ENCODE measurements at places on chromosomes 7 and 10.

DNA sequence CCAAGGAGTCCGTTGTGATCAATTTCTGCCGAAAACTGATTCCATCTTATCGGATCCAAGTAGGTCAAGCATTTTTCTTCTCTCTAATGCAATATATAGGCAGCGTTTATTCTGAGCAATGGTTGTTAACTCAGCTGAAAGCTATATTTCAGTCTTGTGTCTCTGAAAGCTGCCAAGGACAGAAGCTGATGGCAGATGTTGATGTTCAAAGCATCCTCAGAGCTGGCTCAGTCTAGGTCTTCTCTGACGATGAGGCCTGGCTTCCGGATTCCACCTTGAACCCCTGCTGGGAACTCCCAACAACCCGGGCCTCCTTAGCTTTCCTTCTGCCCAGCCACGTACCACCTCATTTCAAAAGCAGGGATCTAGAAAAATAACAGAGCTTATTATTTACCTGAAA is 863.6 kb downstream of the NRG3 start:
- no peak for DNase-seq

- DNase-seq: no peak
These were observed 93.8 kb upstream of the CNTNAP2 start for GRCh38 chr7:146022776-146023175.

GRCh38 chr10:72980348-72980747 is 25.7 kb upstream of the PLA2G12B start:
- no peak for DNase-seq

DNA sequence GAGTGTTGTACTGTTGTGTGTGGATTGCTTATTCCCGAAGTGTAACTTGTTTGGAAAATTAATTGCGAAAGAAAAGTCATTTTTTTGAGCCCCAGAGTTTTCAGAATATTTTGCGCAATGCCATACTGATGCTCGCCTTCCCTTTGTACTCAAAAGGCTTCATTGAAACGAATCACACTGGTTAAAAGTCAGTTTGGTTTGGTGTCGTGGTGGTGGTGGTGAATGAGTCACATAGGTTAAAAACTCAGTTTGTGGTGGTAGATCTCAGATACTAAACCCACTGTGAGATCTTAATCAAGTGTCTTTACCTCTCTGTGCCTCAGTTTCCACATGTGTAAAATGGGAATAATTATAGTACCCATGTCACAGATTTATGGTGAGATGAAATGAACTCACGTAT is 61.1 kb upstream of the IL6 start:
- DNase-seq: no peak

DNA sequence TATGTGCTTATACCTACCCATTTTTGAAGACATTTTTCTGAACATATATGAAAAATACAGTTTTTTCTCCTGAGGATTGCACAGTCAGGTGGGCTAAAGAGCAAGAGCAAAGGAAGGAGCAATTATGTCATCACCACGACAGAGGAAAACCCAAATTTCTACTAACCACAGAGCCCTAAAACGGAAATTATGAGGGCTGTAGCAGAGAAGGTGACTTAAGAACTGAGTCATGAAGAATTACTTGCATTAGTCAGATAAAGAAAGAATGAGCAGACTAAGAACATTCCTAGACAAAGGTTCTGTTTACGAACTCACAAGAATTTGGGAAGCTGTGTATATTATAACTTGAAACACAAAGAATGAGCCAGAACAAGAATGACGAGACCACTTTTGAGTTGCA is 974.4 kb downstream of the NXPH1 start:
- DNase-seq: no peak

GRCh38 chr10:58691528-58691927 is 178.9 kb downstream of the BICC1 start:
- no peak for DNase-seq

DNA sequence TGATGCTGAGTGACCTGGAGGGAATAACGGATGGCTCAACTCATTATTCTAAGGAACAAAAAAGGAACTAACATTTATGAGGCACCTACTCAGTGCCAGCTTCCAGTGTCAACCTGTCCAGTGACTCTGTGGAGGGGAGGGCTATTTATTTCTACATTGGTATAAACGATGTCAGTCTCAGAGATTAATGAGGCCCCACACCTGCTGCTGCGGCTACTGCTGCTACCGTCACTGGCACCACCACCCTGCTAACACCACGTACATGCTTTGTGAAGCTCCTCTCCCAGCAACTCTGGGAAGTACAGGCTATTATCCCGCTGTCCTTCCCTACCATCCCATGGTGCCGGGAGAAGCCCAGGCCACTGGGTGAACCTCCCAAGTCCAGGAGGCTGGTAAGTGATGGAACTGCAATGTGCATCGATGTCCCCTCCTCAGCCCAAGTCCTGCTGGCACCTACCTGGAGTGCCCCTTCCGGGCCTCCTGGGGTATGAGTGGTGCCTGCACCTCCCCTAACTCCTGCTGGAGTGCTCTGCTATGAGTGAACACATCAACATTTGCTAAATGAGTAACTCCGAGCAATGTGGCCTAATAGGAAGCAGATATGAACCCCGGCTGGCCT is 101.5 kb downstream of the ARHGAP22 start:
- DNase-seq: no peak

DNA sequence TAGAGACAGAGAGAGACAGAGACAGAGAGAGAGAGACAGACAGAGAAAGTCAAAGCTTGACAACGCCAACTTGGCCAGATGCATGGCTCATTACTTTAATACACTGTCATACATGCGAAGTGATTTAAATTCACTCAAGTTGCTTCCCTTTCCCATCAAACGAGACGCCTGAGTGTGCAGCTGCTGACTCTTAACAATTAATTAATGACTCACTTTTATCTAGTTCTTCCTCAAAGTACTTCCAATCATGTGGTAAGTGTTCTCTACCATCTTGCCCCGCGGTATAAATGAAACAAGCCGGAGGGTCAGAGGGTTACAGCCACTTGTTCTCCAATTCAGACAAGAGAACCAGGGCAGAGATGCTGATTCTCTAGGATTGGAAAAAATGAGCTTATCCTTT is 90.8 kb downstream of the SFMBT2 start:
- no peak for DNase-seq

- peak; percentile 53 for DNase-seq
These were observed 8.9 kb upstream of the EXOC6 start for GRCh38 chr10:92839191-92840085.

- DNase-seq: no peak
These were observed 108.3 kb downstream of the AOAH start for GRCh38 chr7:36615852-36616540.

- no peak for DNase-seq
These were observed 821.6 kb downstream of the DNAJB9 start for GRCh38 chr7:109391240-109391639.

DNA sequence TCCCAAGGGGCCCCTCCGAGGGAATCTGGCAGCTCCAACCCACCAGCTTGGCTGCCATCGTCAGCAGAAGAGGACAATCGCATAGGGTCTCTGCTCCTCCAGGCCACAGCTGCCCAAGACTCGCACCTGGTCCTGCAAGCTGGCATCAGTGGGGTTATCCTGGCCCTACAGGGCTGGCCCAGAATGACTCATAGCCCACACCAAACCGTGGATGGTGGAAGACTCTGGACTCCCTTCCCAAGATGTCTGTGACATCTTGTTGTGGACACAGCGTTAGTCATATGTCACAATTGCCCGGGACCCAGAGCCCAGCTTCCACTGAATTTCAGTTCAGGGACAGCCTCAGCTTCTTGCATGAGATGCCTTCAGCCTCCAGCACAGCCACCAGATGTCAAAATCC is 91.5 kb upstream of the CUX1 start:
- no peak for DNase-seq

GRCh38 chr7:130095812-130096211 is 25.5 kb downstream of the KLHDC10 start:
- DNase-seq: no peak
